Stimulated activated CD4-positive, alpha-beta T cell treated with anti-CD3 and anti-CD28 coated beads, Interleukin-15, amount 100 ng/mL, for 1 hour (primary cell): ENCODE measurements at places on chromosomes 13 and 19.
A peak's percentile ranks its signal among the peaks of the same experiment; 100 is the strongest.

DNA sequence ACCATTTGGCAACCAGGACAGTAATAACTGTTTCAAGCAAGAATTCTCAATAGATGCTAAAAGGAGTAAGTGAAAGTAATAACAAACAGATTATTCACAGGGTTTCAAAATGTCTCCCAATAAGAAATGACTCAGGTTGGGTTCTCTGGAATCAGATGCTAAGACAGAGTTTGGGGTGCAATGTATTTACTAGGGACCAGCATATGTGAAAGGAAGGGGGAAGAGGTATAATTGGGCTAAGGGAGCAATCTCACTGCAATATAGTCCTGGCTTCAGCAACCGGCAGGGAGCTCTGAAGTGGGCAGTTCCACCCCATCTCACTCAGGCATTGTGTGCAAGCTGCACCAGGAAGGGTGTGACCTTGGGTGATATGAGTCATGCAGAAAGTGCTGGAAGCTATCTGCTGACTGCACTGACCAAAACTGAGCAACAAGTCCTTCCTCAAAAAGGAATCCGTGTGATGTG is 23.4 kb downstream of the ZDHHC20 start:
- peak; percentile 12 for DNase-seq

GRCh38 chr13:31101472-31102170 is 60.1 kb downstream of the HSPH1 start:
- no peak for DNase-seq

DNA sequence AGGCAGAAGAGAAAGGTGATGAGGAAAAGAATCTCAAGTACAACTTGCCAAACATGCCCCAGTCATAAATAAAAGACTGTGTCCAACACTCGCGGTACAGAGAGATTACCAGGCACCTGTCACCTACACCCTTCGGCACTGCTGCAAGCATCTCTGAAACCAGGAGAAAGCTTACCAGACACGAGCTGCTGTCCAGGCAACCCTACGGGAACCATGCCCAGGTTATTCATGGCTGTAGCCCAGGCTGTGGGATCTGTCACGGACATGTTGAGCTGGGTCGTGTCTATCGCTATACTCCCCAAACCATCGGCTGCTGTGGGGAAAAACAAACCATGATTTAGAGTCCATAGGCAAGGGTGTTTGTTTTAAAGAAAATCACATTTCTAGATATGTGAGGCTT is 375.0 kb downstream of the ENOX1 start:
- no peak for DNase-seq

DNA sequence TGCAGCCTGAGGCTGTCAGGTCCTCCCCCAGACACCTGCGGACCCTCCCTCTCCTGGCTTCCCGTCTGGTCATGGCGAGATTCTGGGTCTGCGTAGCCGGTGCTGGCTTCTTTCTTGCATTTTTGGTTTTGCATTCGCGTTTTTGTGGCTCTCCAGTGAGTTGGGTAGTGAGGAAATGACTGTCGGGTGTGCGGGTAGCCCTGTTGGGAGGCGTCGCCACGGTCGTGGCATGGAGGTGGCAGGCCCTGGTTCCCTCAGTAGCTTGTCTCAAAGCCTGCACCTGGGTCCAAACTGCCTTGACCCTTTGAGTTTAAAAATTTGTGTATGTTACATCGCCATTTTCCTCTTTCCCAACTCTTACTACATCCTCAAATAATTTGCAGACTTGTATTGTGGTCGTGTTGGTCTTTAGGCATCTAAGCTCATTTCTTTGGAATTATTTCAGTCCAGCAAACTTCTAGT is 344 bp downstream of the NHLRC3 start:
- no peak for DNase-seq

GRCh38 chr19:46601318-46602224 is at the start of gene CALM3:
CALM3 (plus strand) TSS chr19:46601330; CDS start chr19:46601435, 105 bp downstream.
- no peak for DNase-seq

- DNase-seq: no peak
Observed at GRCh38 chr13:41615528-41615855, 158.1 kb downstream of the RGCC start.

DNA sequence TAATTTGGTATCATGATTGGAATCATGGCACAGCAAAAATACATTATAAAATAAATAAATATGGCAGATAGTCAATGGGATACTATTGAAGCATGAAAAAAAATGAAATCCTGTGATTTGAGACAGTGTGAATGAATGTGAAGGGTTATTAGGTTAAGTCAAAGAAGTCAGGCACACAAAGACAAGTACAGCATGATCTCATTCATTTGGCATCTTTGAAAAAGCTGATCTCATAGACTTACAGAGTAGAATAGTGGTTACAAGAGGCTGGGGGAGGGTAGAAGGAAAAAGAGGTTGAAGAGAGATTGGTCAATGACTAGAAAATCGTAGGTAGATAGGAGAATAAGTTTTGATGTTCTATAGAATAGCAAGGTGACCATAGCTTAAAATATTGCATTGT is 295.1 kb upstream of the SLITRK5 start:
- DNase-seq: no peak

DNA sequence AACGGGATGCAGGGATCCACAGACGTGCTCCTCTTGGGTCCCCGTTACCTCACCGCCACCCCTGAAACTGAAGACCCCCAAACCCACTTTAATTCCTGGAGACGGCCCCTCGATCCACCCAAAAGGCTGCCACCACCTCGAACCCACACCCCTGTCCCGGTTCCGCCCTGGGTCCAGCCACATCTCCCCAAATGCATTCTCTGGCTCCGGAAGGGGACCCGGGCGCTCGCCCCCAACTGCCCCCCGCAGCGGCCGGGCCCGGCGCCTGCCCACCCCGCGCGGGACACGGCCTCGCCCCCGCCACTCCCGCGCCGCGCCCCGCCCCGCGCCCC is 219 bp upstream of the FSTL3 start:
- no peak for DNase-seq

GRCh38 chr19:43660301-43660970 is 9.5 kb downstream of the PLAUR start:
- DNase-seq: no peak

DNA sequence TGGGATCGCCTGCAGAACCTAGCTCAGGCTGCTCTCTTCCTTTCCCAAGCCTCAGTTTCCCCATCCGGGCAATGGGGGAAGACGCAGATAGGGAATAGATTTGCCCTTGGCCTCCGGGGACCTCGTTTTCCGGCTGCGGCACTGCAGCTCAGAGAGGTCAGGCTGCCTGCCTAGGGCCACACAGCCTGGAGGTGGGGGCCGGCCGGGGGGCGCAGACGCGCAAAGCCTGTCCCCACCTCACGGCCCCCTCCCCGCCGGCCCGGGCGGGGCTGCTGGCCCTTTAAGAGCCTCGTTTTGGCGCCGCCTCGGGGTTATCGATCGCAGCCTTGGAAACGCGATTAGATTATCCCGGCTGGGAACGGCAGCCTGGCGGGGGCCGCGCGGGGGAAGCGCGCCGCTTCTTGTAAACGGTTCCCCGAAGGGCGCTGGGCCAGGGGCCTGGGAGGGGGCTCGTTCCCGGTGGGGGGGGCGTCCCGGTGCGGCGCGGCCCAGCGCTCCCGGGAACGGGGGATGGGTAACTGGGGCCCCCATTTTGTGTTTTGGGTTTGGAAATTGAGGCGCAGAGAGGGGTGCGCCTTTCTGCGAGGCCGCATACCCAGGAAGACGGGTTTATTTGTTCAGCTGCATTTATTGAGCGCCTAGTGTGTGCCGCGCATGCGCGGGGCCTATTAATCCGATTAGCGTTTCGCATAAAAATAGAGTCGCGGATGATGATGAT is 23.4 kb upstream of the TCF3 start:
- no peak for DNase-seq

GRCh38 chr13:98313023-98313921 is 136.2 kb upstream of the RNF113B start:
- DNase-seq: no peak

- DNase-seq: no peak
Observed at GRCh38 chr13:42623916-42624315, 50.0 kb downstream of the TNFSF11 start.

- no peak for DNase-seq
Observed at GRCh38 chr19:17123041-17123440, 47.5 kb downstream of the MYO9B start.

- DNase-seq: no peak
Observed at GRCh38 chr19:45164577-45165335, 4.0 kb upstream of the NKPD1 start.

GRCh38 chr13:79479882-79480281 is 1.1 kb upstream of the NDFIP2 start:
- no peak for DNase-seq

DNA sequence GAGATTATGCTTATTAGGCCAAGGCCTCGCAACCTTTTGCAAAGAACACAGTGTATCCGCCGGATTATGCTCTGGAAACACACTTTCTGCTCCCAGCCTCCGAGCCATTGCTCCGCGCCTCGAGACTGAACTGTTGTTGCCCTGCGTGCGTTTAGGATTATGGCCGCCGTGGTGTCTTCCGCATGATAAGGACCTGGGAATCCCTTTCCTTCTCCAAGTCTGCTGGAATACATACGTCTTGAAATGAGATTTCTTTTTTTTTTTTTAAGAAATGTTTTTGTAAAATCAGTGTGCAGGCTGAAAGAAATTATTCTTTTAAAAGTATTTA is 89.8 kb upstream of the SOX1 start:
- DNase-seq: no peak

- DNase-seq: no peak
Observed at GRCh38 chr13:37715606-37716015, 117.0 kb upstream of the POSTN start.

- no peak for DNase-seq
Observed at GRCh38 chr19:55650602-55651230, 2.7 kb downstream of the CCDC106 start.

DNA sequence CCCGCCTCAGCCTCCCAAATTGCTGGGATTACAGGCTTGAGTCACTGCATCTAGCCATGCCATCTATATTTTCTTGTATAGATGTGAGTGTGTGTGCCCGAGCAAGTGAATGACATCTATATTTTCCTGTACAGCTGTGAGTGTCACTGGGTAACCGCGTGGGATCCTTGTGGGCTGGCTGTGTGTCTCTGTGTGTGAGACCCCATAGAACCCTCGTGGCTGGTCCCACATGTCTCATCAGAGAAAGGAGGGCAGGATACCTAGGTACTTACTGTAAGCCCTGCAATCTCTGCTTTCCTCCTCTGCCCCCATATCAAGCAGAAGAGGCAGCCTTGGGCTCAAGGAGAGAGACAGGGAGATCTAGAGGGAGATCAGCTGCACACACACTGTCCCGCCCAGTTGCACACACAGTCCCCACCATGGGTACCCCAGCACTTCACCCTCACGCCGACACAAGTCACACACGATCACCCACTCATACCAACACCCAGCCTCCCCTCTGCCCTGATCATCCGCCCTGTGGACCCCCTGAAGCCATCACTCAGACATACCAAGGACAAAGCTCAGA is 655 bp downstream of the DENND1C start:
- no peak for DNase-seq

DNA sequence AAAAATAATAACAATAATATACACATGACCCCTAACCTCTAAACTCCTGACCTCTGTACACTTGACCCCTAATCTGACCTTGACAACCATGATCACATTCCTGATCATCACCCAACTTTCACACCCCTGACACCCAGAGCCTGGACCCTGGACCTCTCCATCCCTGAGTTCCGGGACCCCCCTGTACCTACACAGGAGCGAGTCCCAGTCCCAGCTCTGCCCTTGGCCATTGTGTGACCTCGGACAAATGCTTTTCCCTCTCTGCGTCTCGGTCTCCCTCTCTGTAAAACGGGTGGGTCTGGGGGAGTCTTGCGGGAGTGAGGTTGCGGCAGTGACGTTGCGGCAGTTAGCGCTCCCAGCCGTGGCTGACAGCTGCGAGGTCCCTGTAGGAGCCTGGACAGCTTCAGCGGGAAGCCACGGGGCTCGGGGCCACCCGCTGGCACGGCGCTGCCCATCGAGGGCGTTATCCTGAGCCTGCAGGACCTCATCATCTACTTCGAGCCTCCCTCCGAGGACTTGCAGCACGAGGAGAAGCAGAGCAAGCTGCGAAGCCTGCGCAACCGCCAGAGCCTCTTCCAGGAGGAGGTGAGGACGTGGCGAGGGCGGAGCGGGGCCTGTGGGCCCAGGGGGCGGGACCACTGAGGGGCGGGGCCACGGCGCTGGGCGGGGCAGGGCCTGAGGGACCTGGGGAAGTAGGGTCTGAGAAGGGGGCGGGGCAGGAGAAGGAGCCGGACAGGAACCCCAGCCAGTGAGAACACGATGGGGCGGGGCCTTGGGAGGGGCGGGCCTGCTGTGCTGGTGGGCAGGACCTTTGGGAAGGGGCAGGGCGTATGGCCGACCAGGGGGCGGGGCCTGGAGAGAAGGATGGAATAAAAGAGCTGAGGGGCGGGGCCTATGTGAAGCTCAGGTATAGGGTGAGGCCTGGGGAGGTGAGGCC is 19.2 kb downstream of the RYR1 start:
- no peak for DNase-seq

- DNase-seq: no peak
Observed at GRCh38 chr13:49693191-49693733, 2.0 kb upstream of the EBPL start.

DNA sequence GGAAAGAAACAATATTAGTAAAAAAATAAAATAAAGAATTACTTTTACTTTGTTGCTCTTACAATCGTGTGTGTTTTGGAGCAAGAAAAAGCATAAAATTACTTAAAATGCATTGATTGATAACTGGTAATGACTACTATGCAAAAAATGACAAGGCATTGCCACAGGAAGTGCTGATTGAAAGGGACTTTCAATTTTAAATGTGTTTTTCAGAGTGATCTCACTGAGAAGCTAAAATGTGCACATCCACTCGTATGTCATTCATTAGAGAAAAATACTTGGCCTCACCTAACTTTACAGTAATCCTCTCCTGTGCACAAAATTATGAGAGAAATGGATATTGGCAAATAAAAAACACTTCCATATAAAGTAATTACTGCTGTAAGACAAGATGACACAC is 934.9 kb downstream of the SLITRK6 start:
- DNase-seq: no peak

DNA sequence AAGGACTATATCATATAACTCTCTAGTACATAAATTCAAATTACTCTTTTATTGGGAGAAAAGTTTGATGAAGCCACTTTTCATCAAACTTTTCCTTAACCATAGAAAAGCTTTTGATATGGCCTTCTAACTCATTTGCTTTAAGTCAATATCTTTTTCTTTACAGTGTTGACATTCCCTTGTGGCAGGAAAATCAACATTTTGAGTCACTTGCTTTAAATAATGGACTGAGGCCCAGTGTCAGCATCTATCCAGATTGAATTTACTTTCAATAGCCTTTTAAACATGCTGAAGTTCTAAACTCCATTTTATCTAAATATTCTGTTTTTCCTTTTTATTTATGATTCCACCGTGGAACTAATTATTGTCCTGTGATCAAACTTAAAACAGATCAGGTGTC is 62.7 kb downstream of the PCDH9 start:
- DNase-seq: no peak

GRCh38 chr13:42924344-42924743 is 67.7 kb downstream of the EPSTI1 start:
- no peak for DNase-seq

GRCh38 chr19:58166708-58167280 is 16.1 kb upstream of the ZNF274 start:
- DNase-seq: no peak
